ENCODE measurements at places on chromosomes 3 and 15.

GRCh38 chr15:74265046-74265639, 29.0 kb downstream of the CCDC33 start:
- no peak for DNase-seq

DNA sequence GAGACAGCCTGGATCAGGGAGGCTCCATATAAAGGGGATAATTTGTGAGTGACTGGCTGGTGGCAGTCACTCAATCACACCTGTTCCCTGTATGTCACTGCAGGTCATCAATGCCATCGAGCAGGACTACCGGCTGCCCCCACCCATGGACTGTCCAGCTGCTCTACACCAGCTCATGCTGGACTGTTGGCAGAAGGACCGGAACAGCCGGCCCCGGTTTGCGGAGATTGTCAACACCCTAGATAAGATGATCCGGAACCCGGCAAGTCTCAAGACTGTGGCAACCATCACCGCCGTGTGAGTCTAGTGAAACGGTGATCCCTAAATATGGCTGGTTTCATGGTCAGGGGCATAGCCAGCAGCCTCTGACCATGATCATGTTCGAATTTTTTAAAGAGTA, 453.2 kb downstream of the EPHB1 start:
- DNase-seq: no peak

- DNase-seq: no peak
Measured at GRCh38 chr15:51706926-51707608, 25.8 kb downstream of the SCG3 start.

DNA sequence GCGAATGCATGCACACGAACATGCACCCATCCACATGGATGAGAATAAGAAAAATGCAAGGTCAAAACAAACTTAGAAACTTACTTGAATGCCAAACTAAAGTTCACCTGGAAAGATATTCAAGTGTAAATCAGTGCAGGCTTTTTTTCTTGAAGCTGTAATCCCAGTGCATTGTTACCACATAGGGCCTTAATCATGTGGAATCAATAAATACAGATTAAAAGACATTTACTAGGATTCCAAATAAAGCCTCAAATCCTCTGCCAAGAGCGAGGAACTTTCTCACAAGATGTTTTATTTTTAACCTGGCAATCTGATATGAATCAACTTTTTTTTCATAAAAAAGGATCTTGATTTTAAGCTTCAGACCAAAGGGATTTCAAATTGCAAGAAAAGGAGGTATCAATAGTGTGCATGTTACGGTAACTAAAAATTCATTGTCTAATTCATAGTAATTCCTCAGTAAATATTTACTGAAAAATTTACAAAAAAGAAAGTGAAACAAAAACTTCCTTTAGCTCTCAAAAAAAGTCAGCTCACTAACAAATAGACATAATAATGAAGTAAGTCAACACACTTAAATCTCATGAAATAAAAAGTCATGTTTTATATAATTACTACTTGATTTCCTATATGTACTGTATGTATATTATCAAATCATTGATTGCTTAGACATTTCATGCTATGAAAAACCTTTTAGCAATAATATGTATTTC, 978.6 kb downstream of the PLOD2 start:
- DNase-seq: no peak

DNA sequence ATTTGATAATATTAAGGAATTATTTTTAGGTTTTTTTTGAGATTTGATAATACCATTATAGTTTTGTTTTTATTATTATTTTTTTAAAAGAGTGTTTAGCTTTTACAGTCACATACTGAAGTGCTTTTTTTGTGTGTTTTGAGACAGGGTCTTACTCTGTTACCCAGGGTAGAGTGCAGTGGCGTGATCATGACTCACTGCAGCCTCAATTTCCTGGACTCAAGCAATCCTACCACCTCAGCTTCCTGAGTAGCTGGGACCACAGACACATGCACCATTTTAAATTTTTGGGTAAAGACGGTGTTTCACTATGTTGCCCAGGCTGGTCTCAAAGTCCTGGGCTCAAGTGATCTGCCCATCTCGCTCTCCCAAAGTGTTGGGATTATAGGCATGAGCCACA, 73.0 kb downstream of the SUMF1 start:
- peak; percentile 6 for DNase-seq

DNA sequence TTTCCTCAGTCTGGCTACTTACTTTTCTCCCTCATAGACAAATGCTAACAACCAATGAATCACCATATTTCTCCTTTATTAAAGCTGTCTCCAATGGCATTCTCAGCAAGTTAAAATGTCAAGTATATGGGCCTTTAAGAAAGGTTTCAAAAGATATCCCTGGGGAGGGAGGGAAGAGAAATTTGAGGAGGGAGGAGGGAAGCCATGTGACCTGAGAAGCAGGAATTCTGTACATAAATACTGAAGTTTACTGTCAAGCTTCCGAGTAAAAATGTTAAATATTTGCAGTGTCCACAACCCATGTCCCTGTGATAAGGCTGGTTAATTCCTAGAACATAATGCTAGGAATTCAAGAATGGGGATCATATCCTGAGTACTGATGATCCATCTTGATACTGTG, 175.9 kb downstream of the CNTN4 start:
- no peak for DNase-seq

GRCh38 chr3:115074502-115074901, 72.6 kb downstream of the ZBTB20 start:
- no peak for DNase-seq

- no peak for DNase-seq
Measured at GRCh38 chr3:59607656-59608055, 557.8 kb upstream of the CFAP20DC start.

GRCh38 chr3:76724706-76725105, 315.2 kb upstream of the ROBO2 start:
- no peak for DNase-seq

DNA sequence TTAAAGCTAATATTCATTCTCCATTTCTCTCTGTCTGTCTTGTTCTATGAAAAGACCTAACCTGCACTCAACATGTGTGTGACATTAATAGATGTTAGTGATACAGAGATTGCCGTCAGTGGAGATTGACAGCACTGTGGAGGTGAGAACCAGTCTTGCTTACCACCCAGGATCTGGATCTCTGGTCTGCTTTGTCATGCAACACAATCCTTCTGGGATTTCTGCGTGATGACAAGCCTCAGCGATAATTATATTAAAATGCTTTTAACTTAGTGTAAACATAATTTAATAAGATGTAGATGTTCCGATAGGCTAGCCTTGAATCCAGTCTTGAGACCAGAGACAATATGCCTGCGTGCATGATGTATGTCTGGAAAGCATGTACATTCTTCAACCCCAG, 262.0 kb upstream of the ZNF717 start:
- DNase-seq: no peak

GRCh38 chr3:81998139-81998755, 236.8 kb upstream of the GBE1 start:
- DNase-seq: no peak

GRCh38 chr3:197728487-197728886, 8.2 kb downstream of the RUBCN start:
- DNase-seq: no peak
